ENCODE measurements at places on chromosomes 1 and 21.

GRCh38 chr21:42764883-42765282 is 111.5 kb downstream of the PDE9A start:
- DNase-seq, result no peak

DNA sequence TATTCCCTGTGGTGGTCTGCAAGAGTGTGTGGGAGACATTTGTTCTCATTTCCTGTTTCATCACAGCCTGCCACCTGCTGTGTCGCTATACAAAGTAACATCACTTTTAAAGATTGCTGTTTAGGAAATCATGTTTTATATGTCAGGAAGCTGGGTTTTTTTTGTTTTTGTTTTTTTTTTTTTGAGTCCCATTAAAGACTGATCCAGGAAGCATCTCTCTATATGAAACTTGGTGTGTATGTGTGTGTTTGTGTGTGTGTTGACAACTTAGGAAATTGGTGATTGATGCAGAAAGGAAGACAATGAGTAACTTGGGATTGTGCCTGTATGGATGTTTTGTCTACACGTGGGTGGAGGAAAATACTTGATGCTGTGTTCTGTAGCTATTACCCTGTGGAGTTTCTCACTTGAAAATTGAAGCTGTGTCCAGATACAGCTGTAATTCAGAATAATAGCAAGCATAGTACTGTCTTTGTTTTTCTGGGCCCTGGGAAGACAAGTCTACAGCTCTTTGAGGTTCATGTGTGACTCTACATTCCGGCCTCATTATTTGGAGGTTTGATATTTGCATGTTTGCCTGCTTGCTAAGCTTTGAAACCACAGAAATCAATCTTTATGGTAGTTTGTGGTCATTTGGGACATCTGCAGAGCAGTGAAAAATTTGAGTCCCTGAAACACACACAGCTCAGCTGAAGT is 47.9 kb downstream of the LAMC1 start:
- DNase-seq, result no peak

- DNase-seq, result no peak
These were observed 222.1 kb downstream of the CHRM3 start for GRCh38 chr1:239608469-239608868.

GRCh38 chr1:119006406-119007279 is 18.5 kb upstream of the TBX15 start:
- peak; percentile 61 for DNase-seq

DNA sequence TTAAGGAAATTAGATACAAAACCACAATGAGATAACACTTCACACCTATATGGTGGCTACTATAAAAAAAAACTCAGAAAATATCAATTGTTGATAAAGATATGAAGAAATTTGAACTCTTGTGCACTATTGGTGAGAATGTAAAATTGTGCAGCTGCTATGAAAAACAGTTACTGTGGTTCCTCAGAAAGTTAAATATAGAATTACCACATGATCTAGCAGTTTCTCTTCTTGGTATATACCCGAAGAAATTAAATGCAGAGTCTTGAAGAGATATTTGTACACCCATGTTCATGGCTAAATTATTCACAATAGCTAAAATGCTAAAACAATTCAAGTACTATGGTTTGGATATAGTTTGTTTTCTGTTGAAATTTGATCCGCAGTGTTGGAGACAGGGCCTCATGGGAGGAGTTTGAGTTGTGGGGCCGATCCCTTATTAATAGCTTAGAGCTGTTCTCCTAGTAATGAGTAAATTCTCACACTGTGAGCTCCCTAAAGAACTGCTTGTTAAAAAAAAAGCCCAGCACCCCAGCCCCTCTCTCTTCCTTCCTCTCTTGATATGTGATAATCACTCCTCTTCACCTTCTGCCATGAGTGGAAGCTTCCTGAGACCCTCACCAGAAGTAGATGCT is 1412.1 kb downstream of the PLA2G4A start:
- no peak for DNase-seq

DNA sequence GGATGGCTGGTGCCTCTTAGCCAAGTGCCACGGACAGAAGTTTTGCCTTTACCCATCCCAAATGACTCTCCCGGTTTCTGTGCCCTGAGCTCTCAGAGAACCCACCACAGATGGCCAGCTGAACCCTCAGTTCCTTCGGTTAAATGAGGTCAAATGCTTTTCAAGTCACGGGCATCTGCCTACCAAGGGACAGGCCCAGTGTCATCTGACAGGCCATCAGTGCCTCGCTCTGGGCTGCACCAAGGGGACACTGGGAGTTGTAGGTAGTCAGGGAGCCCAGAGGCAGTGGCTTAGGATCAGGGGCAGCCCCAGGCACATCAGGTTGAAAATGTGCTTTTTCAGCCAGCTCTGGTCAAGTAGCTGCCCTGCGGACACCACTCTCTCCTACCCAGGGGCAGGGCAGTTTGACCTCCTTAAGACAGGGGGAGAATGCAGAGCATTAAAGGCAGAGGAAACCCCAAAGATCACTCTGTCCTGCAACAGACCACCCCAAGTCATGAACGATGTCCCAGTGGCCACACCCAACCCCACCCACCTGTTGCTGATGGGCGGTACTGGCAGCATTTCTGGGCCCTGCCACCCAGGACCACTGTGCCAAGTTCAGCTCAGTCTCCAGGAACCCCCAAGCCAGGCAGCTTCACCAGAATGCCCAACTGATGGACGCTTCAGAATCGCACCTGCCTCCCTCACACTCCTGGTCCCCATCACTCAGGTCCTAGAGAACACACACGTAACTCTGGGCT is 60.7 kb downstream of the CASZ1 start:
- DNase-seq, result no peak

GRCh38 chr1:27556781-27557595 is 47.0 kb downstream of the AHDC1 start:
- DNase-seq, result peak; percentile 86

GRCh38 chr1:11813021-11813420 is 7.0 kb downstream of the CLCN6 start:
- DNase-seq, result no peak

- DNase-seq, result no peak
These were observed 3.6 kb downstream of the GUK1 start for GRCh38 chr1:228143480-228144192.

DNA sequence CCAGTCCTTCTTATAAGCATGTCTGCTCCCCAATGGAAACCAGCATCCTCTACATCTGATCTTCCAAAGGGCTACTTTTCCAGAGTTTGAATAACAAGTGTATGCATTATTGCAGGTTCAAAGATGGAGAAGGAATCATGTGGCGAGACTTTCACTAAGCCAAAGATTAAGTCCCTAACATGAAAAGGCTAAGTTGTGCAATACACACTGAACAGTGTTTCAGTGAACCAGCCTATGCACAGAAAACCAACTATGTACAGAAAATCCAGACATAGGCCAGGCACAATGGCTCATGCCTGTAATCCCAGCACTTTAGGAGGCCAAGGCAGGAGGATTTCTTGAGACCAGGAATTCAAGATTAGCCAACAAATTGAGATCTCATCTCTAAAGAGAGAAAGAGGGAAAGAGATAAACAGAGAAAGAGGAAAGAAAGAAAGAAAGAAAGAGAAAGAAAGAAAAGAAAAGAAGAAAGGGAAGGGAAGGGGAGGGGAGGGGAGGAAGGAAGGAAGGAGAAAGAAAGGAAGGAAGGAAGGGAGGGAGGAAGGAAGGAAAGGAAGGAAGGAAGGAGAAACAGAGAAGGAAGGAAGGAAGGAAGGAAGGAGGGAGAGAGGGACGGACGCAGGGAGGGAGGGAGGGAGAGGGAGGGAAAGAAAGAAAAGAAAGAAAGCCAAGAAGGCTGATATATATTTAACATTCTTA is 181.7 kb downstream of the LTN1 start:
- DNase-seq, result no peak

GRCh38 chr1:33391343-33392078 is 39.4 kb downstream of the PHC2 start:
- no peak for DNase-seq

GRCh38 chr1:219812086-219812485 is 116.3 kb downstream of the SLC30A10 start:
- no peak for DNase-seq

- no peak for DNase-seq
These were observed 26.5 kb downstream of the CYYR1 start for GRCh38 chr21:26546446-26547097.

DNA sequence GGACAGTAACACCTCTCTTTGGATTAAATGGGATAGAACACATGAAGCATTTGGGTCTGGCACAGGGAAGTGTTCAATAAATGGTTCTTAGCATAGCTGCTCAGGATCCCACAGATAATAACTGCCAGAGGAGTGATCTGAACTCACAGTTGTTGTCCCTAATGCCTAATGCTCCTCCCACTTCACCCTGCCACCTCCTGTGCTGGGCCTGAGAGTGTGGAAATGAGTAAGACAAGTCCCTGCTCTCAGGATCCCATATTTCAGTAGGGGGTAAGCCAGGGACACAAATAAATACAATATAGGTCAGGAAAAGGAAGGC is 19.9 kb upstream of the FOXO6 start:
- no peak for DNase-seq

GRCh38 chr1:167223144-167224103 is 2.7 kb downstream of the POU2F1 start:
- DNase-seq, result no peak

DNA sequence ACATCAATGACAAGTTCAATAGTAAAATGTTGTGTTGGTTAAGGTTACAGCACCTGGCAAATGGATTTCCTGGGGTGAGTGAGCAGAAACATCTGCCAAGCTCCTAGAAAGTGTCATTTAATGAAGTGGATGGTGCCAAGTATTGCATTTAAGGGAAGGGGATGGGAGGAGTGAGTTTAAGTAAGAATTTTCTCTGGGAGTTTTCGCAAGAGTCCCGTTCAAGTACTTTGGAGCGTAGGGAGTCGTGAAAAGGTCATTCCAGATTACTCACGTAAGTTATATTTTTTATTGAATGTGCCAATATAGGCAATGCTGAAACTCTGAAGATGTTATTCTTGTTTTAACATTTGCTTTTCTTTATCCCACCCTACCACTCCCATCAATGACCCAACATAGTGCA is 117.4 kb upstream of the RAB3GAP2 start:
- DNase-seq, result no peak

DNA sequence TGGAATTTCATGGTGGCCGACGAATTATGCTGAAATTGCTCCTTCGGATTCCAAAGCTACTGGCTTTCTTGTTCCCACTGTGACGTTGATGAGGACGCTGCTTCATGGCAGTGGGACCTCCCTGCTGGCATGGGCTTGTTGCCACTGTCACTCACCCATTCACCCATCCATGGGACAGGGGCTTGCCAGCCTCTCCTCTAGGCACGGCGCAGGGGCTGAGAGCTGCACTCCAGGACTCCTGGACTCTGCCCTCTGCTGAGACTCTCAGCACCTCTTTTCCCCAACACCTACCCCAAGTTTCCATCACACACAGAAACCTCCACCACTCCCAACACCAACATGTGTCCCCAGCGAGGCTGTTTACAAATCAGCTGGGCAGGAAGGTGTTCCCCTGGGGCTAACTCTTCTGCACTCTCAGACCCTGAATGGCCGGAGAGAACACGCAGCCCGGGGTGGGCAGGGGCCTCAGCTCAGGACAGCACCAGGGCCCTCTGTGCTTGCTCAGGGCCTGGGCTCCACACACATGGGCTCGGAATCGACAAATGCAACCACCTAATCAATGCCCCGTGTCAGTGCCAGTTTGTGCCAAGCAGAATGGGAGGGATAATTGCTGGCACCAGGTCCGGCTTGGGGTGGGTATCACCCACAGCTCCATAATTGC is 3.1 kb downstream of the ITGB2 start:
- DNase-seq, result no peak

DNA sequence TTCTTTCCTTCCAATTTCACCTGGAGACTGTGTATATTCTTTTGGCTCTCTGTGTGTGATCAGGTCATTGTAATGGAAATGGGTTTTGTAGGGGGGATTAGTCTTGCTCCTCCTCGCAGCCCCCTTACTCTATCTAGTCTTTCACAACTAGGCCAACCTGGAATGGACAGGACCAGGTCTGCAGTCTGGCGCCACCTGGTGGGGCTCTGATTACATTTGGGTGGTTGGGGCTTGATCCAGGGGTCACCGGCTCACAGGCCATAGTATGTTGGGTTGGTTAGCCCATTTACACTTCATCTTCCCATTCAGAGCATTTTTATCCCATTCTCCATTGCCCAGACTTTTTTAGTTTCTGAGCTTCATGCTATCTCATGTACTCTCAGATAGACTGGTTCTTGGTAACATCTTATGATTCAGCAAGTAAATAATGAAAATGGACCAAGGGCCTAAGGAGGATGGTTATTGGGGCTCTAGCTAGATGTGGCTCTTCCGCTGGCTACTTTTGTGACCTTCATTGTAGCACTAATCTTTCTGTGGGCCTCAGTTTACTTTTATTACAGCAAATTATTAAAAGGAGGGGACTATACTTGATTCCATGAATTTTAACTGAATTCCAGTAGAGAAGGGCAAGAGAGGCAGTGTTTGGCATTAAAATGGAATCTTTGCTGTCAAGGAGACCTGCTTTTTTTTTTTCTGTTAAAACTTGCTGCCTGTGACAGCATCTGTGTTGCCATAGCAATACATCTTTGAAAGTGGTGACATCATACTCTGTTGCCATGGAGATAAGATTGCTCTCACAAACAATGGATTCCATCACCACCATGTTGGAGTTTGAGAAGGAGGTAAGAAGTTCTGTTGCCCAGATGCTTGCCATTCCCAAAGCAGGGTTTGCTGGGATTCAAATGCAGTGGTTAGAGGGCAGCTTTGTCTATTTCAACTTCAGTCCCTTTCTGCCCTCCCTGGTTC is 150.1 kb downstream of the PLXNA2 start:
- peak; percentile 73 for DNase-seq

- DNase-seq, result no peak
These were observed 395.7 kb downstream of the KCNH1 start for GRCh38 chr1:210738256-210738655.

DNA sequence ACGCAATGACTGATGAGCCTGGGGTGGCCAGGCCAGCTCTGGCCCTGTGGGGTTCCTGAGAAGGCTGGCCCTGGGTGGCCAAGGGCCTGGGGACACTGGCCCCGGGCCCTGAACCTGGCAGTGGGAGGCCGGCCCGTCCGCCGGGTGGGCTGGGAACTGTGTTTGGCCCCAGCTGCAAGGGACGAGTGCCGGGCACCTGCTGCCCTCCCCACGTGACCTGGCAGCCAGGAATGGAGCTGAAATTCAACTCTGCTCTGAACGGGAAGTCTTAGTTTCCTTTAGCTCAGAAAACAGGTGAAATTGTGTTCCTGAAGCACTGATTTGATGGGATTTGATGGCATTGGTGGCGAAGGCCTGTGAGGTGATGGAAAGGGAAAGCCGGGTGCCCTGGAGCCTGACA is 8.2 kb upstream of the TTLL10 start:
- no peak for DNase-seq

DNA sequence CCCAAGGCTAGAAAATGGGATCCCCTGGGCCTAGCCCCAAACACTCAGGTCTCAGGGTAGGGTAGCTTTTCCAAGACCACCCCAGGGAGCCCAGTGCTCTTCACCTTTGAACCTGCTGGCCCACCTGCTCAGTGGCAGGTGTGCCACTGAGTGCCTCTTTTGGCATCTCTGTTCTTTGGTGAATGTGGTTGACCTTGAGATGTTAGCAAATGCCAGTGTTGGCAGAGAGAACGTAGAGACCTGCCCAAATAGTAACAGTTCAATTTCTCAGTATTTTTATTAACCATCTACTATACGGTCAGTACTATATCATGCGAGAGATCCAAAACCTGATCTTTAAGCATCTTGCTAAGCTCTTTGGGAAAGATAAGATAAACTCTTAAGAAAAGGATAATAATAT is 128.2 kb downstream of the PEX14 start:
- no peak for DNase-seq
